ENCODE measurements at places on chromosomes 13 and 19. TPM values are rescaled to one million over a fixed set of nuclear protein-coding genes. Genes with fewer than 3 reads are reported as not detected.

DNA sequence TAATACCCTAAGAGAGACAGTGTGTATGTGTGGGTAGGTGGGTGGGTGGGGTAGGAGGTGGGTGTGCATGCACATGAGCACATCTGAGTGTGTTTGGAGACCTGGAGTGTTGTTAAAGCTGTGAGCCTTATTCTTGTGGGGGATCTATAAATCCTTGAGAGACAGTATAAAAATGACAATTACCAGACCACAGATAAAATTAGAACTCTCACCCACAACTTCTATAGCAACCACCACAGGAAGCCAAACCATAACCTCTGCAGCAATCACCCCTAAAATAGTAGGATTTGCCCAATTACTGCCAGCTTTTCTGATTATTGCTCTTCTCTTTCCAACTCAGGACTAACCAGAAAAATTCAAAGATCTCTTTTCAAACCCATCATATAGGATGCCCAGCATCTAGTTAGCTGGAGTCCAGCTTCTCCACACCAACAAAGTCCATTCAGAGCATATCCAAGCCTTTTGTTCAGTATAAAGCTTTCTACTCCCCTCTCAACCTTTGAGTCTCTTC lies 93.4 kb upstream of the SLITRK1 start:
- DNase-seq, result no peak

Gene ZNF573
- polyA plus RNA-seq, result 11.9 TPM

GRCh38 chr13:103973740-103974139 lies 907.5 kb upstream of the SLC10A2 start:
- DNase-seq, result no peak

Gene LGALS7
- polyA plus RNA-seq, result not detected

- no peak for DNase-seq
Observed at GRCh38 chr19:42285541-42285941, 16.4 kb upstream of the PRR19 start.

DNA sequence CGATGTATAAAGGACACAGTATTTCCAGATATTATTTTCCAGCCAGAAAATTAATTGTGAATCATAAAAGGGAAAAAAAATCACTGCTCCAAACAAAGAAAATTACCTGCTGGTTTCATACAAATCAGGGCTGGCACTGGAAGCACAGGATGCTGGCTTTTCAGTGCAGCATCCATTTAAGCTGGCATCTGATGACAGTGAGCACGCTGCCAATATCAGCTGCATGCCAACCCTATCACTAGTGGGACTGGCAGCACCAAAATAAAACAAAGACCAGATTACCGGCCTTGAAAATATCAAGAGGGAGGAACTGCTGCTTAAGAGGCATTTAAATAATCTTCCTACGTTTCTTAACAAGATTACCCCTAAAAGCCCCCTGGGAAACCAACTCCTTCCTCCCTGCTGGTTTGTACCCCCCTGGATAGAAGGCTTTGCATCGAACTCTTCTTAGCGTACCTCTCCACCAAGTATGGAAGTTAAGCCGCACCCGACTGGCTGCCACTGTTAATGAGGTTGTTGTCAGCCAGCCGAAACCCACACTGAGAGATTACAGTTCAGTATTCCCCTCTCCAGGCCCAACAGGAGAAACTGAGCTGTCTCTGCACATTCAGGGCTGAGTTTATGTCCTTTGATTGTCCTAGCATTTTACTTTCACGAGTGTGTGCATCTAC lies 257.8 kb downstream of the EFNB2 start:
- no peak for DNase-seq

Gene LACC1
- polyA plus RNA-seq, result 4.4 TPM

Gene PPM1N
- polyA plus RNA-seq, result 0.09 TPM

Gene NPAS1
- 2.0 TPM for polyA plus RNA-seq

GRCh38 chr13:28161370-28161769 lies 23.0 kb downstream of the PAN3 start:
- DNase-seq, result no peak

Gene TSSK6
- polyA plus RNA-seq, result 0.59 TPM

Gene STOML3
- not detected for polyA plus RNA-seq

- DNase-seq, result no peak
Observed at GRCh38 chr13:112634102-112634501, 46.1 kb upstream of the TUBGCP3 start.

Gene ATP11A
- 43.9 TPM for polyA plus RNA-seq

Gene KLK2
- polyA plus RNA-seq, result 0.42 TPM

DNA sequence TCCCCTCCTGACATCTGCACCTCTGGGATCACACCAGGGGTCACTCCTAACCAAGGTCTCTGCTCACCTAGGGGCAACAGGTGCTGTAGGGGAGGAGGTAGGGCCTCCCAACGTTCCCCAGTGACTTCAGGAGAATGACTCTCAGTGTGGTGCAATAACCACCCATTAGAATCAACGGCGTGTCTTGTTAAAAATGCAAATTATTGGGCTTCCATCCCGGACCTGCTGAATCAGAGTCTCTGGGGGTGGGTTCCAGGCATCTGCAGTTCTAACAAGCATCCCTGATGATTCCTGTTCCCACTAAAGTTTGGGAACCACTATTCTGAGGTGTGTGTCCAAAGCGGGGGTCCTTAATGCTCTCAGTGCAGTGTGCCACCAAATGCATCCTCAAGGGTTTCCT lies 84.6 kb downstream of the CRYL1 start:
- no peak for DNase-seq

DNA sequence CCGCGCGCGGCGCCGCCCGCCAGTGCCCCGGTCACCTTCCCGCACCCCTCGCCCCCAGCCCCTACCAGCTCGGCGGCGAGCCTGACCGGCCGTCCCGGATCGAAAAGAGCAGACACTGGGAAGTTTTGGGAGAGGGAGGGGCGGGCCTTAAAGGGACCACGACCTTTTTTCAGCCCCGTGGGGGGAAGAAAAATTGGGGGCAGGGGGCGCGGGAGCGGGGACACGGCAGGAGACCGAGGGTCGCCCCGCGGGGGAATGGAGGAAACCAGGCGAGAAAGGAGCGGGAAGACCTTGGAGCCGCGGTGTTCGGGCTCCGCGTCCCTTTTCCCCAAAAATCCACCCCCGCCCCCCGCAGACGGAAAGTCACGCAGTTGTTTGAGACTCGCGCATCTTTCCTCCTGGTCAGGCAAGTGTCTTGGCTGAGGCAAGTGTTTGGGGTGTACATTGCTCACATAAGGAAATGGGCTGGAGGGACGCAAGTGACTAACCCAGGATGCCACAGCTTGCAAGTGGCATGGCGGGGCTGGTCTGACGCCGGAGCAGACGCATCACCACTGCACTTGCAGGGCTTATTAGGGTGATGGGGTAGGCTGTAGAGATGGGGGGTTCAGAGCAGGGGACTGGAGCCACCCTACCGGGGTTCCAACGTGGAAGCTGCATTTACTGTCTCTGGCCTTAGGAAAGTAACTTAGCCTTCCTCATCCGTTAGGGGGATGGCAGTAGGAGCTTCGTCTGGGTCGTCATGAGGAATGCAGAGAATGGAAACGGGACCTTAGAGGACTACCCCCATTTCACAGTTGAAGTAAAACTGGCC lies 2.7 kb upstream of the HNRNPL start:
- no peak for DNase-seq

GRCh38 chr19:33574824-33575223 lies 46.9 kb upstream of the CHST8 start:
- DNase-seq, result no peak

DNA sequence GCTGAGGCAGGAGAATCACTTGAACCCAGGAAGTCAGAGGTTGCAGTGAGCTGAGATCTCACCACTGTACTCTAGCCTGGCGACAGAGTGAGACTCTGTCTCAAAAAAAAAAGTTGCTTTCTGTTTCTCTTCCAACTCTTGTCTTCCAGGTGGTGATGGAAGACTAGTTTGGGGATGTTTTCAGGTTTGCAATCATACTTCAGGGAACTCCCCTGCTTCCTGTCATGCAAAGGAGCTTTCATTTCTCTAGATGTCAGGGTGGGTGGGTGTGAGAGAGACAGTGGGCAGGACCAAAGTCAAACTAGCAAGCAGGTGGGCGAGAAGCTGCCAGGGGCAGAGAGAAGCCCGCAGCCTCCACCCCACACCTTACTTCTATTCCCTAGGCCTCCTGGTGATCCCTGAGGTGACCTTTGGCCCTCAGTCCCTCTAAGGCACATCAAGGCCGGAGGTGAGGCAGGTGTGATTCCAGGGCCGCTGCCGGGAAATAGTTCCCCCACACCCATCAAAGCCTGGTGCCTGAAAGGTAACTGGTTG lies 25.7 kb downstream of the CCNE1 start:
- DNase-seq, result no peak

GRCh38 chr13:113551081-113552000 lies 33.2 kb upstream of the TFDP1 start:
- DNase-seq, result no peak
